ENCODE measurements at places on chromosomes 4 and X. TPM values are rescaled to one million over a fixed set of nuclear protein-coding genes. Genes with fewer than 3 reads are reported as not detected.

Gene ADGRA3
- 34.6 TPM for total RNA-seq

DNA sequence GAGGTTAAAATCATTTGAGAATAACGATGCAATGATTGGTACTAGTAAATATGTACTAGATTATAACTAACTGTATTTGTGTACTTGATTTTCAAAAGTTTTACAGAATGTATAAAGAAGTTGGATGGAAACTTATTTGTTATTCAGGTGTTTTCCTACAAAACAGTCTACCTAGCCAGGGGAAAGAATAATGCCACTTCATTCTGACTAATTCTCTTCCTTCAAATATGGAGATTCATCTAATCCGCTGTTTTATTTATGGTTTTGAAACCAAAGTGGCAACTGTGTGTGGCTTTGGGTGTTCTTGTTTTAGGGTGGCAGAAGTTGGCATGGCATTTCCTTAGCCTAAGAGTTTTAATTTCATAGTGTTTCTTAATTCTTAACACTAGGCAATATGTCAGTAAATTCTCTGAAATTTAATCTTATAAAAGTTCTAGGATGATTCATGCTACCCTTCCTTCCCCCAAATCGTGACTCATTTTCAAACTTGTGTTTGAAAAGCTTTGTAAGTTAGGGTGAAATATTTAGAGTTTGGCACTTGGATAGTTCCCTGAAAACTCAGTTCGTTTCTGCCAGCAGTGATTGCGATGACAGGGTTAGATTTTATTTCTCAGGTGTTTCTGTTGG, 62.6 kb downstream of the DCLK2 start:
- H3K27ac ChIP-seq, result no peak overlapping the region
- no peaks in the 10 kb centered on the region for H3K27me3 ChIP-seq
- H3K4me1 ChIP-seq, result no peaks in the 10 kb centered on the region
- no peaks in the 10 kb centered on the region for H3K36me3 ChIP-seq

DNA sequence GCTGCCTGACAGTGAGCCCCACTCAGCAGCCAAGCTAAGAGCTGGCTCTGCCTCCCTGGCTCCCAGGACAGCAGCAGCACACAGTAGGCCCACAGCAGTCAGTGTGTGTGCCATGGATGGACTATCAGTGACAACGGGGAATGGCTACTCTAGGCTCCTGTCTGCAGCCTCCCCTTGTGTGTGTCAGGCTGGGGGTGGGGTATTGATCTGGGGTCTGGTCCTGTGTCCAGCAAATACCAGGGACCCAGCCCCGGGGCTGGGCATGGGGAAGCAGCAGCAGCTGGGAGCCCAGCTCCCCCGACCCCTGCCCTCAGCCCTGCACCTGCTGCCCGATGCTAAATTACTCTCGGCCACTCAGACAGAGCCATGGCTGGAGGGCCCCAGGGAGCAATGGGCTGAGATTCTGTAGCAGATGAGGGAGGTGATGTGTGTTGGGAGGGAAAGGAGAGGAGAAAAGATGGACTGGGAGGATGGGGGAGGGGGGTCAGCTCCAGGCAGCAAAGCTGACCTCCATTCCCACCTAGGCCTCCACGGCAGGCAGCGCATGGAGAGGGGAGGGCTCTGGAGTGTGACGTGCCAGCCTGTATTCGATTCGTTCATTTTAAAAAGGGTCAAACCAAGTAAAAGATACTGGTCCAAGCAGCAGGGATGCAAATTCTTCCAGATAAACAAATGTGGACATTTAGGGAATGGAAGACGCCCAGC, 61.3 kb upstream of the CRMP1 start:
- H3K4me1 ChIP-seq, result no peaks in the 10 kb centered on the region
- no peaks in the 10 kb centered on the region for H3K36me3 ChIP-seq
- peaks cover 67% of the 10 kb centered on the region for H3K27me3 ChIP-seq
- DNase-seq, result no peak

DNA sequence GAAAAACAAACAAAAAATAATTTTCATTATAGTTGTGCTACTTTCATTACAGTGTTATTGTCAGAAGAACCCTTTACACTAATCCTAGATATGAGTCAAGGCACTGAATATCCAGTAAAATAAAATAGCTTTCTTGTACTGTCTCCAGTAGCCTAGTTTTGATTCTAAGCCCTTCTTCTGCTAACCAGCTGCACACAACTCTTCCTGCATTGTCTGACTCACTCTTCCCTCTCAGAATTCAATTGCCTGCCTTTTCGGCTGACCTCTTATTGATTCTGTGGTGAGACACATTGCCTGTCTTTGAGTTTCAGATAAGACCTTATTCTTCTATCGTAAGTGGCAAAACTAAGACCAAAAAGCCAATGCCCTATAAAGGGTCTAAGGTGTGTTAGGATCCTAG, 26.7 kb upstream of the PCDH18 start:
- no peak overlapping the region for H3K27ac ChIP-seq
- no peaks in the 10 kb centered on the region for H3K4me1 ChIP-seq
- H3K27me3 ChIP-seq, result no peaks in the 10 kb centered on the region
- no peak overlapping the region for H3K4me3 ChIP-seq
- no peak for DNase-seq

DNA sequence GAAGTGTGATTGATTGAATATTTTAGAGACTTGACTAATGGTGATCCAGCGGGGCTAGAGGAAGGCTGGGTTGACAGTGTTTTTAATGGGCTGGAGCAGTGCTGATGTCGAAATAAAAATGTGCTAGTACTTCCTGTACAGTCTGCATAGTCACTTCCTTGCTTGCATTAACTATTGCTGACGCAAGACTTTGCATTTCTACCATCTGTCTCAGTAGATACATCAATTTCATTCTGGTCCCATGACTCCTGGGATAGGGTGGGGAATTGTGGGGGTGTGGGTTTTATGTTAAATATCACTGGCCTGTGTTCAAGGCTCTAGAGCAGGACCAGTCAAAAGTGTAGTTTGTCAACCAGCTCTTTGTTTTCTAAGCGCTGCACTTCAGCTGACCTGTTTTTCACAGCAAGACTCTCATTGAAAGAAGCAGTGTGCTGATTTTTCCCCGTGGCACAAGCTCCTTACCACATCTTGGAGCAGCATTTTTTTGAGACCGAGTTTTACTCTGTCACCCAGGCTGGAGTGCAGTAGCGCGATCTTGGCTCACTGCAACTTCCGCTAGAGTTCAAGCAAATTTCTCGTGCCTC, 35.2 kb upstream of the PHEX start:
- no peaks in the 10 kb centered on the region for H3K4me1 ChIP-seq
- H3K27ac ChIP-seq, result no peak overlapping the region
- no peak overlapping the region for H3K4me3 ChIP-seq
- no peaks in the 10 kb centered on the region for H3K36me3 ChIP-seq
- no peaks in the 10 kb centered on the region for H3K27me3 ChIP-seq

Measured in breast epithelium (tissue), 4 donors.